ENCODE measurements at places on chromosomes 5 and 9. TPM values are rescaled to one million over a fixed set of nuclear protein-coding genes. Genes with fewer than 3 reads are reported as not detected.

CCDC180 gene
- total RNA-seq: 5.5 TPM

ENTPD8 gene
- 0.24 TPM for total RNA-seq

DNA sequence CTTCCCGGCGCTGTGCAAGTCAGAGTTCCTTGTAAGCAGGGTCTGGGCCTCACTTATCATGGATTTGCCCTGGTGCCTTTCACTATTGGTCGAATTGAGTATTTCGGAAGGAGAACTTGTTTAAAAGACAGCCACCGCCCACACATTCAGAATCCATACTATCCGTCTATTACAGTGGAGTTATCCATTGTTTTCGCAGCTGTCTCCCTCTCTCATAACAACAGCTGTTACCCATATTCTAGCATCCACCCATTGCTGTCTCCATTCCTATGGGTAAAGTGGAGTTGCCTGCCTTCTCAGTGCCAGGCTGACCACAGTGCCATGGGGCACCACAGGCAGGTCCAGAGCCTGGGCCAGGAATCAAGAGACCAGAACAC is 20.2 kb downstream of the FAXDC2 start:
- no peak for DNase-seq
- no peaks in the 10 kb centered on the region for H3K27me3 ChIP-seq
- H3K36me3 ChIP-seq: no peaks in the 10 kb centered on the region
- peaks cover 4% of the 10 kb centered on the region for H3K4me1 ChIP-seq
- no peak overlapping the region for H3K4me3 ChIP-seq

GRCh38 chr5:101687349-101687985 is 608.6 kb downstream of the SLCO4C1 start:
- no peak for DNase-seq
- no peak overlapping the region for H3K27ac ChIP-seq
- H3K36me3 ChIP-seq: no peaks in the 10 kb centered on the region
- no peak overlapping the region for H3K4me3 ChIP-seq
- H3K4me1 ChIP-seq: no peaks in the 10 kb centered on the region

GRCh38 chr9:135340726-135341475 is 138.7 kb upstream of the PPP1R26 start:
- H3K36me3 ChIP-seq: no peaks in the 10 kb centered on the region
- H3K4me3 ChIP-seq: no peak overlapping the region
- H3K27me3 ChIP-seq: no peaks in the 10 kb centered on the region
- peaks cover 9% of the 10 kb centered on the region for H3K4me1 ChIP-seq

- H3K4me1 ChIP-seq: no peaks in the 10 kb centered on the region
- no peak overlapping the region for H3K27ac ChIP-seq
- H3K4me3 ChIP-seq: no peak overlapping the region
- no peaks in the 10 kb centered on the region for H3K36me3 ChIP-seq
These were observed 46.6 kb upstream of the OLFM1 start for GRCh38 chr9:135040892-135041291.

DNA sequence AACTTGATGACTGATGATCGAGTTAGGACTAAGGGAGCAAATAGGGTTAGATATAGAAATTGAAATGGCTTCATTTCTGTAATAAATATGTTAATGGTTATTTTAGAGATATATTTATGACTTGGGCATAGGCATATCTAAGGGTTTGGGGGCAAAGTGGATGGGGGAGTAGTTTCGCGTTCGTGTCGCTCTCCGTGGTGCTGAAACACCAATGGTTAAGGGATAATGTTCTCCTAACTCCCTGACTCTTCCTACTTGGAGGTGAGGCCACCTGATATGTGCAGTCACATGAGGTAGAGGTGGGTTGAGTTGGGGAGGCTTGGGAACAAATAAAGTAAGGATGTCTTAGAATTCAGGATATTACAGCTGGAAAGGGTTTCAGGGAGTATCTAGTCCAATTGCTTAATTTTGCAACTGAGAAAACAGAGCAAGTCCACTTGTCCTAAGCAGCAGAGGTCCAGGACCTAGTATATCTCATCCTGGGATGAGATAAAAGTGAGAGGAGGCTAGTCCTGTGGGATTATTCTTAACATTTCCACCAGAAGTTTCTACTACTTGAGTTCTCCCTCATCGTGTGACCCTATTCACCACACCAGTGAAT is 44.0 kb upstream of the MAP1B start:
- H3K4me1 ChIP-seq: no peaks in the 10 kb centered on the region
- H3K4me3 ChIP-seq: no peak overlapping the region
- no peaks in the 10 kb centered on the region for H3K27me3 ChIP-seq
- no peaks in the 10 kb centered on the region for H3K36me3 ChIP-seq
- H3K27ac ChIP-seq: no peak overlapping the region

GRCh38 chr5:285991-286557 is 14.6 kb downstream of the PDCD6 start:
- DNase-seq: no peak
- H3K4me3 ChIP-seq: no peak overlapping the region
- peaks cover 10% of the 10 kb centered on the region for H3K4me1 ChIP-seq
- no peak overlapping the region for H3K27ac ChIP-seq
- no peaks in the 10 kb centered on the region for H3K27me3 ChIP-seq

DNA sequence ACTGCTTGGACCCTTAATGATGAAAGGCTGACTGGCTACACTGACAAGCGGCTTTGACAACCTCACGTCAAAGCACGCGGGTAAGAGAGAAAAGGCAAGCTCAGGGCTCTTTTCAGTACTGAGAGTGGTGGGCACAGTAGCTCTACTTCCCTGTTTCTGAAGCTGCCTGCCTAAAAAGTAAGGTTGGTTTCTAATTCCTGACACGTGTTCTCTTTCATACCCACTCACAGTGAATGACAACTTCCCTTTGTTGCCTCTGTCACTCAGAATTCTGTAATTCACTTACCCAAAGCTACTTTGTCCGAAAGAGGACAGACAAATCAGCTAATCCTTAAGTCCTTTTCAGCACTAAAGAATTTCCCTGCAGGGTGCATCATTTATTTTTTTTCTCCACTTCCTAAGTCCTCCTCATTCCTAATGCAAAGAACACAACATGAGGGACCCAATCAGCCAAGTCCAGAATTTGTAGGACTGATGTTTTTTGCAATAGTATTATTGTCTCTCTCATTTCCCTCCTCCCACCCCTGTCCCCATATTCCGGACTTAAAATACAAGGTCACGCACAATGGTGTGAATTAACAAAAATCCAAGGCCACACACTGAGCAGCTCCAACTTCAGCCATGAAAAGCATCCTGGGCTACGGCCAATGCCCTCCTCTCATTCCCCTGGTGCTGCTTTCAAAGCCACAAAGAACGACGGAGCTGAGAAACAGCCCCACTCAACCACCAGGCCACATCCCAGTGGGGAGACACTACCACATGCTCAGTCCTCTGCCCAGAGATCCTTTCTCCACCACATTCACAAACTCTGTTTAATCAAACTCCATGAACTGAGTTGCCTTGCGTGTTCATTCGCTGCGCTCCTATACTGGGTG is 221.0 kb downstream of the TSSK1B start:
- no peaks in the 10 kb centered on the region for H3K27me3 ChIP-seq
- H3K4me3 ChIP-seq: no peak overlapping the region
- H3K27ac ChIP-seq: no peak overlapping the region
- H3K4me1 ChIP-seq: peaks cover 34% of the 10 kb centered on the region
- no peaks in the 10 kb centered on the region for H3K36me3 ChIP-seq
